Renal cortical epithelial cell (primary cell): ENCODE measurements at places on chromosomes 7 and 10.

DNA sequence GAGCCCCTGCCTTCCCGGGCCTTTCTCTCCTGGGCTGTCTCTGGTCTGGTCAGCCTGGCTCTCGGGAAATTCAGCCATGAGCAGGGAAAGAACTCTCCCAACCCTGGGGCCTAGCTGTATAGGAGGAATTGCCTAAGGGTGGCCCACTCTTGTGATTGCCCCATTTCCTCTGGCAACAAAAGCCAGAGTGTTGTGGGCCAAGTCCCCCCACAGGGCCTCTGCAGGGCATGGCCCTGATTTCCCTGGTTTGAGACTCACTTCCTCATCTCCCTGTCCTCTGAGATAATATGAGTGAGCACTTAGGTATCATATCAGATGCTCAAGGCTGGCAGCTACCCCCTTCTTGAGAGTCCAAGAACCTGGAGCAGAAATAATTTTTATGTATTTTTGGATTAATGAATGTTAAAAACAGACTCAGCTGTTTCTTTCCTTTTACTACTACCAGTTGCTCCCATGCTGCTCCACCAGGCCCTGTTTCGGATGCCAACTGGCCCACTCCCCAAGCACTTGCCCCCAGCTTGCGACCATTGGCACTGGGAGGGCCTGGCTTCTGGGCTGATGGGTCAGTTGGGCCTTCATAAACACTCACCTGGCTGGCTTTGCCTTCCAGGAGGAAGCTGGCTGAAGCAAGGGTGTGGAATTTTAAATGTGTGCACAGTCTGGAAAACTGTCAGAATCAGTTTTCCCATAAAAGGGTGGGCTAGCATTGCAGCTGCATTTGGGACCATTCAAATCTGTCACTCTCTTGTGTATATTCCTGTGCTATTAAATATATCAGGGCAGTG lies 11.4 kb downstream of the IRF5 start:
- no peak for DNase-seq

DNA sequence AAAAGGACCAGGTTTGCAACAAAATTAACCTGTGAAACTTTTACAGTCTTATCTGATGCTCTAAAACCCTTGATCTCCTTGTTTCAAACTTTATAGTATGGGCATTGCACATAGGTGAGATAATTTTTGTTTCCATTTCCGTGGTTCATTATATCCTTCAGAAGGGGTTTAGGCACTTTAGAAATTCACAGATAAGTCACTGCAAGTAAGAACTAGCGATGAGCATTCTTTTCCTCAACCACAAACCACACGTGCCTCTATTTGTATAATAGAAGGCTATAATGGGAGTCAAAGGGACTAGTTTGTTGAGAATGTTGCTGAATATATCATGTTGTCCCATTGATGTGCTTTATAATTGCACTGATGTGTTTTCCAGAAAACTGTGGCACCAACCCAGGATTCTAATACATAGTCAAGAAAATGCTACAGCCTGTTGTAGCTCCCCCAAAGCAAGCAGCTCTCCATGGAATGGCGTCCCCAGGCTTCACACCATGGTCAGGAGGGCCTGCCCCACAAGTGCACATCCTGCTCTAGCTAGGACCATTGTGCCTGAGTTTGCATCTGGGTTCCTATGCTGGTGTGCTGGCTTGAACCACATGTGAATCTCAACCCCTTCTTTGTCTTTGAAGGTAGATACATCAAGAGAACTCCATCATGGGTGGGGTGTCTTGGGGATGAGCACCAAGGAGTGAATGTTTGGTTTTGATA lies 14.0 kb upstream of the ATXN7L1 start:
- no peak for DNase-seq

DNA sequence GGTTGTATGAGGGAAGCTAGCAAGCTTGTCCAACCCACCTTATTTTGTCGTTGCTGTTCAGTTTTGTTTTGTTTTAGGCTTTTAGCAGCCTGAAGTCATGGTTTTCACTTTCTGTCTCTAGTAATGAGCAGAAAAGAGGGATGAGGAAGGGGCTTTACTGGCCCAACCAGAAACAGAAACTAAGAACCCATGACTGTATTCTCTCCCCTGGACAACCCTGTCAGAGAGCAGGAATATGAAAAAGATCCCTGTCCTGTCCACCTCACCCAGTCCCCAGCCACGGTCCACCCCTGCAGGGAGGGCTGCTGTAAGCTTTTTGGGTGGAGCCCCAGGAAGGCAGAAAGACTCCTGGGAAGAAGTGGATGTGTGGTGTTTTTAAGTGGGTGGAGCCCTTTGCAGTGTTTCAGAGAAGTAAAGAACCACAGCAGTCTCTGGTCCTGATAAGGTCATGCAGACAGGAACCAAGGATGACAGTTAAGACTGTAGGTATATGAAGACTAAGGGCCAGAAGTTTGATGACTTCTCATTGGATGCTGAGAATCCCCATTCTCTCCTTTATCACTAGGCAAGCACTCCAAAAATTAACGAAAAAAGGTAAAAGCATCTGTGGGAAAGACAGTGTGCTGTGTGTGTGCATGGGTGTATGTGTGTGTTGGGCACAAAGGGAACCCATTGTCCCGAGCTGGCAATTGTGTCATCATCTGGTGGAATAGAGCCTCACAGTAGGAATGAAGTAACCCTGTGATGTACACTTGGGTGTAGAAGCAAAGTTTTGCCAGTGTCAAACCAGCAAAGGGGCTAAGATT lies 13.8 kb downstream of the MRPL32 start:
- DNase-seq, result no peak

DNA sequence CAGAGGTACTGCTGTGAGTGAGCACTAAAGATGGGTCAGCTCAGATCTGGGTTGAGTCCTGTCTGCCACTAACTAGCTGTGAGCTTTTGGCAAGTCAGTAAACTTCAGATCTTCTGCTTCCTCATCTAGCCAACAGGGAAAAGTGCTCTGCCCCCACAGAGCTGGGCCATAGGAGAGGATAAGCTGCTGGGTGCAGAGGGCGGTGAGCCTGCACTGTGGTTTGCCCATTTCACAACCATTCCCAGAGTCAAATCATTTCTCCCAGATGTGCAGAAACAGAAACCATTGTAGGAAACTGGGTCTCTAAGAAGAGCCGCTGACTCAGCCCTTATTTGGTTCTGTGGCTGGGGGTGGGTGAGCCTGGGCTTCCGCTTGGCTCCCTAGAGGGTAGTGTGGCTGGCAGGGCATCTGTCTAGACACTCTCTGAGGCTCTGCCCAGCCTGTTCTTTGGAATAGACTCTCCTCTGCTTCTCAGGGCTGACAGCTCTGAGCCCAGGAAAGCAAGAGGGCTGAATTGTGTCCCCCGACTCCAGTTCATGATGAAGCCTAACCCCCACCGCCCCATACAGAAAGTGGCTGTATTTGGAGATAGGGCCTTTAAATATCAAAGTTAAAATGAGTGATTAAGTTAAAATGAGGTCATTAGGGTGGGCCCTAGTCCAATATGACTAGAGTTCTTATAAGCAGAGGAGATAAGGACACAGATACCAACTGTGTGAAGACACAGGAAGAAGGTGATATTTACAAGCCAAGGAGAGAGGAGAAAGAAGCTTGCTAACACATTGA lies 29.5 kb upstream of the ARHGAP22 start:
- peak; percentile 90 for DNase-seq

- DNase-seq, result peak; percentile 46
Observed at GRCh38 chr10:14904316-14904732, 25.7 kb downstream of the SUV39H2 start.

GRCh38 chr10:119680050-119680449 lies 28.9 kb downstream of the BAG3 start:
- peak; percentile 88 for DNase-seq

- no peak for DNase-seq
Observed at GRCh38 chr10:49761201-49761788, 828 bp downstream of the OGDHL start.

- DNase-seq, result peak; percentile 7
Observed at GRCh38 chr7:11082552-11083213, 109.0 kb downstream of the PHF14 start.

DNA sequence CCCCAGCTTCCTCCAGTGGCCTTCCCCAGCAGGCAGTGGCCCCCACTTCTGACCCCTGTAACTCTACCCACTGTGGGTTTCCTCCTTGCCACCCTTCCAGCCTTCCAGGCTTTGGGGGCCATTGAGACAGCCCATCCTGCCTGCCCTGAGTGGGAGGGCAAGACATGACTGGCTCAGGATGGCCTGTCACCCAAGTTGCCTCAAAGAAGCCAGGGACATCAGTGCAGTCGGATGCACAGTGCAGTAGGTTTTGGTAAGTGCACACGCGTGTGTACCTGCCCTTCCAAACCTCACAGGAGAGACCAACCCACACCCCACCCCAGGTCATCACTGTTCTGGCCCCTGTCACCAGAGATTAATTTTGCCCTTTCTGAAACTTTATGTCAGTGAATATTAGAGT lies 22.7 kb downstream of the ZMIZ2 start:
- DNase-seq, result no peak

DNA sequence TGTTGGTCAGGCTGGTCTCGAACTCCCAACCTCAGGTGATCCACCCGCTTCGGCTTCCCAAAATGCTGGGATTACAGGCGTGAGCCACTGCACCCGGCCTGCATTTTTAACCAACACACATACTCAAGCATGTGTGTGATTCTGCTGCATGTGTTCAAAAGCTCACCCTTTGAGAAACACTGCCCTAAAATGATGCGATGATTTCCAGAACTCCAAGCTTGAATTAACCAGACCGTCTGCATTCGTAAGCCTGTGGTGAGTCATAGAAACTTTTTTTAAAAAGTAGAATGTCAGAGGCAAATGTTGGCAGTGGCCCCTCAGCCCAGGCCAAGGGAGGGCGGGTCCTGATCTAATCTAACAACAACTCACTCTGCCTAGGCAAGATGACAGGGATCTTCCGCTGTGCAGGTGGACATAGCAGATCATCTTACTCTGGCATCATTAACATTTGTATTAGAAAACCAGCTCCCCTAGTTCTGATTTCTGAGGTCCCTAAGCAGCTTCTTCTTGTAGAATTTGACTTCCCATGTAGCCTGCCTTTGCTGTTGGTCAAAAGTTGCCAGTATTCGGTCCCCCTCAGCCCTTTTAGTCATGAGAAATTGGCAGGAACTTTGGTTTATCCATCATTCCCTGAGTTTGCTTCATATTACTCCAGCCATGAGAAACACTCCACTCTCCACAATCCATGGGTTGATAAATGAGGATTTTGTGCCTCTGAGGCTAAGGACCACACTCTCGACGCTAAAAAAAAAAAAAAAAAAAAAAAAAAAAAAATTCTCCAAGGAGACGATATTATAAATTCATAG lies 190.4 kb downstream of the SKIDA1 start:
- peak; percentile 92 for DNase-seq

- peak; percentile 75 for DNase-seq
Observed at GRCh38 chr10:119341459-119342301, 134.3 kb downstream of the GRK5 start.

- peak; percentile 12 for DNase-seq
Observed at GRCh38 chr10:73044378-73045285, 52.0 kb downstream of the P4HA1 start.

GRCh38 chr10:58925381-58925780 lies 251.1 kb upstream of the PHYHIPL start:
- no peak for DNase-seq

DNA sequence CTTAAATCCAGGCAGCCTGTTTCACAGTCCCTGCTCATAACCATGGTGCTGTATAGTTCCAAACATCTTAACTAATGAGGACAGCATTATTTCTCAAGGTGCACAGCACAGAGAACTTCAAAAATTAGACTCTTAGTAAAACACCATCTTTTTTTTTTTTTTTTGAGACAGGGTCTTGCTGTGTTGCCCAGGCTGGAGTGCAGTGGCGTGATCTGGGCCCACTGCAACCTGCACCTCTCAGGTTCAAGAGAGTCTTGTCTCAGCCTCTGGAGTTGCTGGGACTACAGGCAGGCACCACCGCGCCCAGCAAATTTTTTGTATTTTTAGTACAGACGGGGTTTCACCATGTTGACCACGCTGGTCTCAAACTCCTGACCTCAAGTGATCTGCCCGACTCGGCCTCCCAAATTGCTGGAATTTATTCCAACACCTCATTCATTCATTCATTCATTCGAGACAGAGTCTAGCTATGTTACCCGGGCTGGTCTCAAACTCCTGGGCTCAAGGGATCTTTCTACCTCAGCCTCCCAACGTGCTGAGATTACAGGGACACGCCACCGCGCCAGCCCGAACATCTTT lies 507 bp upstream of the TMEM254 start:
- no peak for DNase-seq

DNA sequence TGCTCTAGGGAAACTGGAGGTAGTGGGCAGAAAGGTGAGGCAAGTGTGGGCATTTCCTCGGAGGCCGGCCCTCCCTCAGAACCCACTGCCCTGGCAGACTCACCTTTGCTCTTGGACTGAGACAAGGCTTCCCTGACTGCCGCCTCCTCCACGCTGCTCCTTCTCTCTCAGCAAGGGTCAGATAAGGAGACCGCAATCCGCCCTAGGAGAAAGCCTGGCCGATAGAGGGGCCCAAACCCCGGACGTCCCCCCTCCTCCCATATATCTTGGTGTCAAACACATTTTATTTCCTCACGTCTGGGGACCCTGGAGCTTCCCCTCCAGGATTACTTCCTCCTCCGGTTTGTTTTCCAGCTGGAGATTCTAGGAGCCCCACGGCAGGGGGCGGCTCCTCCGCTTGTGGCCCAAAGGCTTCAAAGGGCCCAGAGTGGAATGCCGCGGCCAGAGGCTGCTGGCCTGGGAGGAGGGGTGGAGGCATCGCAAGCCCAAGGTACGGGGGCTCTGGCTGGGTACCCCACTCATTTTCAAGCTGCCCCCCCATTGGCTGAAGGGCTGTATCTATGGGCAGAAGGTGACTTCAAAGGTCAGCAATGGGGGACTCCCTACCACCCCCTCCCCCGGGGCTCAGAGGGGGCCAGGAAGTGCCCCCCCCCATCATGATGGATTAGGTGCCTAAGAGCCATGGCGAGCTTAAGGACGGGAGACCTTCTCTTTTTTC lies 31.7 kb upstream of the LBX1 start:
- no peak for DNase-seq

DNA sequence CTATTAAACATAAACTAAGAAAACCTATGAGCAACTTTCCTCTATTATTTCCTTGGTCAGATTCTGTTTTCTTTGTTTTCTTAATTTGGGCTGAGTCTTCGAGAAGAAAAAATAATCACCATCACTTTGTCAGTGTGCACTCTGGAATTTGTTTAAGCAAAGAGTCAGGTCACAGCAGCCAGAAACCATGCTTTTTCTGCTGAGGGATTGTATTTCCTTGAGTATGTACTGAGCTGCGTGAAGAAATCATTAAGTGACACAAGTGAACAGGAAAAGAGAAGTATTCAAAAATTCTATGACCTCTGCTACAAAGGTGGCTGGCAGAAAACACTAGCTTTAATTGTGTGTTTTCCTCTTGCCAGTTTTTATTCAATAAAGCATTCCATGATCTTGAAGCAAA lies 249.6 kb downstream of the VTI1A start:
- DNase-seq, result no peak

- DNase-seq, result no peak
Observed at GRCh38 chr7:144650439-144650838, 185.4 kb downstream of the TPK1 start.
